ENCODE measurements at places on chromosomes 13 and 19.

- no peak for DNase-seq
Observed at GRCh38 chr13:77345150-77345780, 18.4 kb upstream of the MYCBP2 start.

DNA sequence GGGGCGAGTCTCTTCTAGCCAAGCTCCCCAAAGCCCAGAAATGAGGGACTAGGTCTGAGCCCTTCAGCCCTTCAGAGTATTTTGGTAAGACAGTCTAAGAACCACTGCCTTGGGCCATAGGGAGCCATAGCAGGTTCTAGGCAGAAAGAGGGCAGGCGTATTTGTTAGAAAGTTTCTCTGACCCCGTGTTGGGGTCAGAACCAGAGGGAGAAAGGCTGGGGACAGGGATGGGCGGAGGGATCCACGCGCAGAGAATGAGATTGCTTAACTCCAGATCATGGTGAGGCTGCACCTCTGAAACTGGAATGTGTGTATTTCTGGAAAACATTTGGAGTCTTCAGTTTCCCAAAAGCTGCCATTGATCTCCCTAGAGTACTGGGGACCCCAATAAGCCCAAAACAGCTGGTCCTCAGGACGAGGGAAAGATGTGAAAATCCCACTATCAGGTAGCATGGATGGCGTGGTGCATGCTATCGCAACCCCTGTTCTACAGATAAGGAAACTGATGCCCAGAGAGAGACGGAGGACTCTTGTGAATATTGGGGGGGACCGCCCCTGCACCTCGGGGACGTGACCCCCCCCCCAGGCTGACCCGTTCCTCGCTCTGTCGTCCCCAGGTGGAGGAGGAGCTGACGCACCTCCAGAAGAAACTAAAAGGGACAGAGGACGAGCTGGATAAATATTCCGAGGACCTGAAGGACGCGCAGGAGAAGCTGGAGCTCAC is 703 bp upstream of the TPM4 start:
- DNase-seq: peak; percentile 39

DNA sequence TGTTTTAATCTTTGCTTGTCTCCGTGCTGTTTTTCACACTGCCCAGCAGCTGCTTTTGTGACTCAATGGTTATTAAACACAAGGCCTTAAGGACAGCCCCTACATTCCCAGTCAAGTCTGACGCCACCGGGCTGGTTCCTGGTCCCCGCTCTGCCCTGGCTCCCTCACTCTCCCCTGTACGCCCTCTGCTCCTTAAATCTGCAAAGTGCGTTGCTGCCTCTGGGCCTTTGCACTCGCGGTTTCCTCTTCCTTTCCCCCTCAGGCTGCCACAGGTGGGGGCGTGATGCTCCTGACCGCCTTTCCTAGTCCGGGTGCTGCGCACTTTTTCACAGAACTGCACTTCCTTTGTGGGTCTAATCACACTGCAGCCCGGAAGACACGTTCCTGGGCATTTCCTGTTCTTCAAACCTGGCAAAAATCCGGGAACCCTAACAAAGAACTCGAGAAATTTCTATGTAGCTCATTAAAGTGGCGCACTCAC is 25.6 kb downstream of the NOSIP start:
- DNase-seq: no peak

DNA sequence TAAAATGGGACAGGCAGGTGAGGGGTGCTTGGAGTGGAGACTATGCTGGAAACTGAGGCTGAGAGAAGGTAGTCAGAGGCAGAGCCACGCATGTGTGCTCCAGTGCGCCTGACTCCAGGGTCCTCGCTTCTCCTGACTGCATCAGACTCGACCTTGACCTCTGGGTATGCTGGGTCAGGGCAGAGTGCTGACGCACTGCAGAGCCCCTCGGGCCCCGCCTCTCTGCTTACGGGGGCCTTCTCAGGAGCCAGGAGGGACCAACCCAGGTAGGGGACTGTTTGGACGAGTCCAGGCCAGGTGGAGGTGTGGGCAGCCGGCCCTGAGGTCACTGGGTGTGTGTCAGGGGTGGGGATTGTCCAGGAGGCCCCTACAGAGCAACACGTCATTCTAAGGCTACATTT is 22.9 kb upstream of the SLC7A10 start:
- no peak for DNase-seq

DNA sequence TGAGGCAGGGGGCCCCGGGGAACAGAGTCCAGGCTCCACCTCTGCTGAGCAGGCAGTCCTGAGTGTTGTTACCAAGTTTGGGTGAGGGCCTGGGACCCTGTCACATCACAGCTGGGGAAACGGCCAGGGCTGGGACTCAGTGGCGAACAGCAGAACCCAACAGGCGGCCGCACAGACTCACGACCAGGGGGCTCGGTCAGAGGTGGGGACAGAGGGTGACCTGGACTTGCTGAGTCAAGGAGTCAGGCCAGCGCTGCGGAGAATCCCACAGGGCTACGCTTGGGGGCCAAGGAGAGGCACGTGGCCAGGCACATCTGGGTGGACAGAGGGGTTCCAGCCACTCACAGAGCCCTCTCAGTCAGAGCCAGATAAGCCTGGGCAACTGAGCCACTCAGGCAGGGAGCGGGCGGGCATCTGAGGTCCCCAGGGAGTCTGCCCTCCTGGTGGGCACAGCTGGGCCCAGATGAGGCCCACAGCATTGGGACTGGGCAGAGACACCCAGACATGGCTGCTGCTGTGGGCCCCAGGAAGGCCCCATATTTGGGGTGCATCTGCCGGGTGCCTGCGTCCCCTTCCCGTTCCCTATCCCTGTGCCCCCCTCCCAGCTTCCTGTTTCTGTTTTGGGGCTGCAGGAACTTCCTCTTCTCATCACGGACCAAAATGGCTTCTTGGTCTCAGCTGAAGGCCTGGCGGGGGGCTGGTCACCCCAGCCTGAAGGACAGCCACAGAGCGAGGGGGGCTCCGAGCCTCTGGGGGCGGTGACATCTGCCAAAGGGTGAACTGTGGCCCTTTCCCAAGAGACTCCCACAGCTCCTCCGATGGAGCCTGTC is 34.0 kb downstream of the CEBPA start:
- DNase-seq: no peak

DNA sequence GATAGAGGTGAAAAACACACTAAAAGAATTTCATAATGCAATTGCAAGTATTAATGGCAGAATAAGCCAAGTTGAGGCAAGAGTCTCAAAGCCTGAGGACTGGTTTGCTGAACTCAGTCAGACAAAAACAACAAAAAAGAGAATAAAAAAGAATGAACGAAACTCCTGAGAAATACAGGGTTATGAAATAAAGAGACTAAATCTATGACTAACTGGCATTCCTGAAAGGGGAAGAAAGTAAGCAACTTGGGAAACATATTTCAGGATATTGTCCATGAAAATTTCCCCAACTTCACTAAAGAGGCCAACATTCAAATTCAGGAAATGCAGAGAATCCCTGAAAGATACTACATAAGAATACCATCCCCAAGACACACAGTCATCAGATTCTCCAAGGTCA is 47.8 kb downstream of the UBL3 start:
- peak; percentile 38 for DNase-seq

All from fibroblast of upper back skin (primary cell).